Activated T-cell treated with anti-CD3 and anti-CD28 coated beads, Interleukin-2, amount 50 U/mL, for 48 hours (primary cell): ENCODE measurements at places on chromosomes 5 and 9.

- DNase-seq = no peak
These were observed 383.8 kb downstream of the NTRK2 start for GRCh38 chr9:85053206-85053786.

DNA sequence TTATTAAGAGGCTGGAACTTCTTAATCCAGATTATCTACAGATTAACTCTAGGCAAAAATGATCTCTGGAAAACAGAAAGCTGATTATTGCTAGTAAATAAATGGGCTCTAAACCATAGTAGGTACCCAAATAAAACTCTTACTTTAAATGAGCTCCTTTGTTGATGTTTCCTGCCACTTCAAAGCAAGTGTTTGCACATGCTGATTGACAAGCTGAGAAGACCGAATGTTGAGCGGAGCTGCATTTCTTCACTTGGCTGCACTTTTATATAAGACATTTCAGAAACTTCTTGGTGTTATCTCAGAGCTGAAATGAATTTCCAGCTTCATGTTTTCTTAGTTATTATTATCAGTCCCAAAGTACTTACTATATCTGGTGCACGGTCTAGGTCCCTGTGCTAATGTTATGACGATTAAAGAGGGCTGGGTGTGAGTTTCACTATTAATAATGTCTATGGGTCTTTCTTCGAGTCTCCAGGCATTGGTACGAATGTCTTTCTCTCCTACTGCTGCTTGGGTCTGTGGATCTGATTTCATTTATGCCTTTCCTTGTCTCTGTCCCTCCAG, 58.6 kb upstream of the CTXN3 start:
- DNase-seq = no peak

- DNase-seq = no peak
These were observed 5.4 kb downstream of the HSPA9 start for GRCh38 chr5:138569782-138570181.

GRCh38 chr9:132409828-132410528, at the start of gene CFAP77:
Gene CFAP77, plus strand, starts transcription at chr9:132410211. Its CDS starts 61 bp downstream, at chr9:132410272.
- DNase-seq = peak; percentile 62

- DNase-seq = no peak
These were observed 194.3 kb downstream of the SMARCA2 start for GRCh38 chr9:2209400-2209799.

- DNase-seq = no peak
These were observed 6.1 kb upstream of the PCDHA11 start for GRCh38 chr5:140862441-140863295.

DNA sequence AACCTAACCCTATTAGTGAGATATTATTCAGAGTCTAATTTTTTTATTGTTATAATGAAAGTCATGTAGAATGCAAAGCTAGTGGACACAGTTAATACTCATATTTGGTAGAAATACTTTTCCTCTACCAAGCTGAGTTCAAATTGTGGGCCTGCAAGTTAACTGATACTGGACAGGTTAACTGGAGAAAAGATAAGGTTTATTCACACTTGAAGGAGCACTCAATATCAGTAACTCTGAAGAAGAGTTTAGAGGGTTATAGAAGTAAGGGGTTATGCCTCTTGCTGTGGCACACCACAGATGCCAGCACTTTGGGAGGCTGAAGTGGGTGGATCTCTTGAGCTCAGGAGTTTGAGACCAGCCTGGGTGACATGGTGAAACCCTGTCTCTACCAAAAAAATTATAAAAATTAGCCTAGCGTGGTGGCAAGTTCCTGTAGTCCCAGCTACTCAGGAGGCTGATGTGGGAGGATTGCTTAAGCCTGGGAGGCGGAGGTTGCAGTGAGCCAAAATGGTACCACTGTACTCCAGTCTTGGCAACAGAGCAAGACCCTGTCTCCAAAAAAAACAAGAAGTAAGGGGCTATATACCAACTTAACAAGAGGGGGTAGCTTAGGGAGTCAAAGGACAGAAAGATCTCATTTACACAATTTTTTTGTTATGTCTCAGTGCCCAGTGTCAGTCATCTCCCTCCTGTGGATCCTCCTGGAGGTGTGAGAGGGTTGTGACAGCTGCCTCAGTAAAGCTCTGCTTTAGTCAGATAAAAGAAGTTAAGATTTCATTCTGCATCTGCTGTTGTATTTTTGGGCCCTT, 121.2 kb upstream of the GRHPR start:
- DNase-seq = no peak

- no peak for DNase-seq
These were observed 1308.8 kb downstream of the EFNA5 start for GRCh38 chr5:106361905-106362304.

GRCh38 chr5:122316656-122317055, 4.6 kb downstream of the SNCAIP start:
- DNase-seq = no peak

DNA sequence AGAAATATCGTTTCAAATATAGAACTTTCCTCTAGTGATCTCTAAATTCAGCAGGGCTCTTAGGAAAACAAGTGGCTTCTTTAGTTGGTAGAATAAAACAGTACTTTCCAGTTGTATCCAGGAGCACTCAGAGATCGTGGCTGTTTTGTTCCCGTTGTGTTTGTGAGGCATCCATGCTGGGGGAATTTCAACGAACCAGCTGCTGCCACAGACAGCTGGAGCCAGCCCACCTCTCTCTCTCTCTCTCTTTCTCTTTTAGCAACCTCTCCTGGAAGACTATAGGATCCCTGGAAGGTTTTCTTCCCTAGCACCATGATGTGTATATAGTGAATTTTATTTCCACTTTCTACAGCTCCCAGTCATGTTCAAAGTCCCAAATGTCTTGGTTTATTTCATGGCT, 1116.0 kb upstream of the SEMA6A start:
- no peak for DNase-seq

DNA sequence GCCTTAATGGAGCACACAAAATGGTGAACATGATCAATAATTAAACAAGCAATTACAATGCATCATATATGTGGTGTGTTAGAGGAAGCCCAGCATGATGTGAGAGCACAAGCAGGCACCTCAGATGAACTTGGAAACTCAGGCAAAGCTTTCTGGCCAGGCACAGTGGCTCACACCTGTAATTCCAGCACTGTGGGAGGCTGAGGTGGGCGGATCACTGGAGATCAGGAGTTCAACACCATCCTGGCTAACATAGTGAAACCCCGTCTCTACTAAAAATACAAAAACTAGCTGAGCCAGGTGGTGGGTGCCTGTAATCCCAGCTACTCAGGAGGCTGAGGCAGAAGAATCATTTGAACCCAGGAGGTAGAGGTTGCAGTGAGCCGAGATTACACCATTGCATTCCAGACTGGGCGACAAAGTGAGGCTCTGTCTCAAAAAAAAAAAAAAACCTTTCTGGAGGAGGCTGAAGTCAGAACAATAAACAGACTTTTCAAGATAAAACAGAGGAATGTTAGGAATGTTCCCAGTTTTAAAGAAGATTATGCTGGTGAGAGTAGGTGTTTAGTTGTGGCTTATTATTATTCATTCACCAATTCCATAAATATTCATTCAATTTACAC, 159.4 kb downstream of the CEMIP2 start:
- DNase-seq = no peak

DNA sequence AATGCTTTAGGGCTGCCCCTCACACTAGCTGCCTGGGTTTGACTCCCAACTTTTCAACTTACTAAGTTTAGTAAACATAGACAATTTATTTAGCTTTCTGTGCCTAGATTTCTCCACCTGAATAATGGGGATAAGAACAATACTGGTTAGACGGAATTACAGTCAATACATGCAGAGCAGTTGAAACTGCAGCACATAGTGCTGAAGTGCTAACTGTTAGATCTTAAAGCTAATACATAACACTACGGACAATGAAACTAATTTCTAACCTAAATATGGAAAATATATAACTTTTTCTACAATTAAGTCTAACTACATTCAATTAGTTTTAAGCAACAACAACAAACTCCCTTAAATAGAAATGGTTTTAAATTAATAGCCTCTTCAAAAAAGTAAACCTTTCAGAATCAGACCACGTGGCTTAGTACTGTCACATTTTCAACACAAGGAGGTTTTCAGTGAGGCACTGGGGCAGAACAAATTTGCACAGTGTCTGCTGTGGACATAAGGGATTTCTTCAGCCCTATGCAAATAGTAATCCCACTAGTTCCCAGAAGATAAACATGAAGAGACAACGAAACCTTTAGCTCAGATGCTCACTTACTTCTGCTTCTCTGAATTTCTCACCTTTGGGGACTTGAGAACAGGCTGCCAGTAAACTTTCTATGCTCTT, 293.4 kb downstream of the EDIL3 start:
- no peak for DNase-seq

- DNase-seq = no peak
These were observed 795.0 kb downstream of the EFNA5 start for GRCh38 chr5:106875591-106876297.

- no peak for DNase-seq
These were observed 319.9 kb downstream of the RAB3C start for GRCh38 chr5:58902765-58903164.

- DNase-seq = peak; percentile 26
These were observed 33.2 kb upstream of the NOTCH1 start for GRCh38 chr9:136578915-136579649.

- DNase-seq = no peak
These were observed 34.0 kb upstream of the ARAP3 start for GRCh38 chr5:141716009-141716408.
